ENCODE measurements at places on chromosomes 3 and 15.

DNA sequence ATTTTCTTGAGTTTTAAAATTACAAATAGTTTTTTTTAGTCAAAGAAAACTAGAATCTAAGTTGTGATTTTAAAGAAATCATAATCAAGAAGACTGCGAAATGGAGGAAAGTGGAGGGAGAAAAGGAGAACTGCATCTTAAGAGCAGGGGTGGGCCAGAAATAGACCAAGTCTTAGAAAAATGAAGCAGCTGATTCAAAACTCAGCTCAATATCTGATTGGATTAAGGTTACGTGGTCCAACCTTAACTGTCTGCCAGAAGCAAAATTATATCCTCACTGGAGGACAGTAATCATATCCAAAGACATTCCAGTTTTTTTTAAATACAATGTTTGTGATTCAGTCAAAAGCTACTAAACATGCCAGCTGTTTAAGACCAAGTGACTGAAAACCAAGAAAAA lies 41.4 kb downstream of the CHSY1 start:
- DNase-seq = peak; percentile 19

DNA sequence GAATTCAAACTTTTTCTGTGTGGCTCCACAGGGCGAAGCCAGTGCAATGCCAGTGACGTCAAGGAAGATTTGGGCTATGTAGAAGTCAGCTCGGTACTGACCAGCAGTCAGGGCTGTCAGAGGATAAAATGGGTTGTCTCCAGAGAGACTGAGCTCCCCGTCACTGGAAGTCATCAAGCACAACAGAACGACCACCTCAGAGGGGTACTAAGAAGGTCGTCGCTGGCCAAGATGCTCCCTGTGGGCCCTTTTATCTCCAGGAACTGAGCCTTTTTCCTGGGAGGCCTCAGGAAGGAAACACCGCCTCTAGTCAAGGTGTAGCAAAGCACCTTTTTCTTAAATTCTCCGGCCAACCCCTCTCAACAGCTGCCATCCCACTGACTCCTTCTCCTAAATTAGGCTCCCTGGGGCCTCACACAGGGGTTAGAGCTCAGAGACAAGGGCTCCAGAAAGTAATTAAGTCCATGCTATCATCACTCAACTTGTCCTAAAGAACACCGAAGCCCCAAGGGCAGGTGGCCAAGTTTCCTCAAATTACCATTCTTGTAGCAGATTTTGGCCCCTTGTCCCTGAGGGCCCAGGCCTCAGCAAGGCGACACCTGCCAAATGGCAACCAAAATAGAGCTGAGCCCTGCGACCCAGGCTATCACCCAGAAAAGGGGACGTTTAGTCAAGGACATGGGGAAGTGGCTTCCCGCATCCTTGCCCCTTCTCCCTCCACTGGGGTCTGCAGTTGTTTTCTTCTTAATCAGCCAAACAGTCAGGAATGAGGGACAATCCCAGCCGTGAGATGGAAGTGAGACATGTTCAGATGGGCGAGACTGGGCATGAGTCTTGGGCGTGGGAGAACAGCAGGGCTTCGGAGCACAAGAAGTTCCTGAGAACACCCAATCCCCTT lies 48.0 kb downstream of the SSUH2 start:
- DNase-seq = no peak

- DNase-seq = no peak
Observed at GRCh38 chr3:4776399-4776979, 202.7 kb upstream of the BHLHE40 start.

DNA sequence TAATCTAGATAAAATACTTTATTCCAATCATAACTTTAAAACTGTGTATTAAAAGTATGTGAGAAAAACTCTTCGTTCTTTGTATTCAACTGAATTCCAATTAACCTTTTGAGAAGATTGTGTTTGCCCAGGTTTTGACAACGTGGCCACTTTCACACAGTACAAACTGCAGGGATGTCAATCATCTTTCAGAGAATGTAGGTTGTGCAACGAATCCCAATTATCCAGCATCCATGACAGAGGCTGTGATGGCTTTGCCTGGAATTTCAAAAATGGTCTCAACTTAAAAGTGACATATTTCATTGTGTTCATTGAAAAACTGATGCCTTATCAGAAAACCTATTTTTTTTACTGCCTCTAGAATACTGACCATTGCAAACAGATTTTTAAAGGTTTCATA lies 615.1 kb upstream of the KCNMB2 start:
- no peak for DNase-seq

Data from hematopoietic multipotent progenitor cell treated with erythropoietin and hydrocortisone succinate and interleukin-3 and kit ligand, for 6 days (in vitro differentiated cells).